NCI-H2029 (cell line): ENCODE measurements at places on chromosomes 2 and 18.
A peak's percentile ranks its signal among the peaks of the same experiment; 100 is the strongest.

DNA sequence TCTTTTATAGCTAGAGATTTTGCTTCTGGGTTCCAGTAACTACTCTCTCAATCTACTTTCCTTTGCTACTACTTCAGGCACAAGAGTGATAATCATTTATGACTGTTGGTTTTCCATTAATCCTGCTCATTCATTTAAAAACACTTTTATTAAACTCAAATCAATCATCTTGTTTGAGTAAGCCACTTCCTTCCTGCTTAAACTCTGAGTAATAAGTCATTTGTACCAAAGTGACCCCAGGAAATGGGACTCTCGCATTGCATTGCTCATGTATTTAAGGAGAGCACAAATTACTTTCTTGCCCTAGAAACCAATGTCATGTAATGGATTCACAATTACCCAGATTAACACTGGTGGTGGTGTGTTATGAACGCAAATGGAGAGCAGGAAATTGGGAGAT, 270.7 kb upstream of the HNMT start:
- DNase-seq, result no peak

GRCh38 chr2:10527585-10527984, 79.5 kb upstream of the ODC1 start:
- no peak for DNase-seq

GRCh38 chr2:191280290-191280689, 35.1 kb downstream of the MYO1B start:
- DNase-seq, result no peak

DNA sequence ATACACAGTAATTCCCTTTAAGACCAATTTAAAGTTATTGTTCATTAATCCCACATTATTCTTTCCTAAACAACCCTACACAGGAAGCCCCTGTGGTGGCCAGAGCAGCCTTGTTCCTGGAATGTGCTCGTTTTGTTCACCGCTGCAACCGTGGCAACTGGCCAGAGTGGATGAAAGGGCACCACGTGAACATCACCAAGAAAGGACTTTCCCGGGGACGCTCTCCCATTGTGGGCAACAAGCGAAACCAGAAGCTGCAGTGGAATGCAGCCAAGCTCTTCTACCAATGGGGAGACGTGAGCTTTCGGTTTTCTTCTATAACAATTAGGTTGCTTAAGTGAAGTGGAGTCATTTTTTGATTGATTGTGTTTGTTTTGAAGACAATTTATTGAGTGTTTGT, 101.0 kb downstream of the UNC80 start:
- peak; percentile 96 for DNase-seq

- DNase-seq, result no peak
Observed at GRCh38 chr2:222899413-222900181, 38.8 kb downstream of the ACSL3 start.

- DNase-seq, result no peak
Observed at GRCh38 chr18:37328946-37329719, 236.5 kb downstream of the CELF4 start.

GRCh38 chr18:67590571-67591141, 74.1 kb upstream of the DSEL start:
- DNase-seq, result no peak

GRCh38 chr2:50782543-50782942, 249.4 kb downstream of the NRXN1 start:
- DNase-seq, result no peak

- DNase-seq, result no peak
Observed at GRCh38 chr18:77133835-77134496, 1.4 kb upstream of the MBP start.

- no peak for DNase-seq
Observed at GRCh38 chr2:127182626-127183458, 37.3 kb downstream of the CYP27C1 start.

DNA sequence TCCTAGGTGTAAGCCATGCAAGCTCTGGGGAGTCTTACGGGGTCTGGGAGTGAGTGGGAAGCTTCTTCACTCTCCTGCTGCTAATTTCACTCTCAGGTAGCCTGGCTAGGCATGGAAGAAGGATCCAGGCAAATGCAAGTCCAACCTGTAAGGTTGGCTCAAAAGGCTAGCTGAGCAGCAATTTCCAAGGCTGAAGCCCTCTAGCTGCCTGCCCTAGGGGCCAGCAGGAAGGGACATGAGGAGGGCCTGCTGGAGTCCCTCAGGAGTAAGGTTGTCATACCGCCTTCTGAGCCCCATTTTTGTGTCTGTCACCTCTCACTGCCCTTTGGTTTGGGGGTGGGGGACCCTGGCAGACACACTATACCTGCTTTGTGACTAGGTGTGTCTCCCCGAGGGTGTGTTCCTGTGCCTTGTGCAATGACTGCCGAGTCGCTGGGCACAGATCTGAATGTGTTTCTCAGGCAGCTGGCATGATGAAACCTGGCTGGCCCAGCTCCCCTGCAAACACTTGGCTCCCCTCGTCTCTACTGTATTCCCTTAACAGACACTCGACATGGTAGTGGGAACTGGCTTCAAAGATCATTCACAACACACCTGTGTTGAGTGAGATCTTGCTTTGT, 123.9 kb upstream of the FAM136A start:
- DNase-seq, result peak; percentile 44

DNA sequence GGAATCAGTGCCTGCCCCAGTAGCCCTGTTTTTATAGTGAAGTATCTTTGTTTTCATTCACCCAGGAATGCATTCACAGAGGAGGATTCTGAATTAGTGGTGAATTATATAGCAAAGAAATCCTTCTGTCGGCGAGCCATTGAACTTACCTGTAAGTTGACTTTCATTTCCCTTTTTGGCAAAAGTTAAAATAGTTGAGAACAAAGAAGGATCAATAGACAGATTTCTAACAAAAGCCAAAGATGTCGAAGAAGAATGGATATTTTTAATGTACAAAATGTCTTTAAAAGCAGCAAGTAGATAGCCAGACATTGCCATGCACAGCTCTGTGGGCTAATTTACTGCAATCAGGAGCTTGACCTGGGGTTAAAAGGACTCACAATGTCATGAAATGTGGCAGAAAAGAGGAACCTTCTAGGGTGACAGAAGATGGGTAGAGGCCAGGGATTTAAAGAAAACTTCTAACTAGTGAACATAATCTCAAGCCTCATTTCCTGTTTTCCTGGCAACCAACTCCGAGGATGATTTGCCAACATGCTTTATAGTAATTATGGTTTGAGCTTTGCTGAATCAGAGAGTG, 53.8 kb upstream of the TMEM87B start:
- no peak for DNase-seq

DNA sequence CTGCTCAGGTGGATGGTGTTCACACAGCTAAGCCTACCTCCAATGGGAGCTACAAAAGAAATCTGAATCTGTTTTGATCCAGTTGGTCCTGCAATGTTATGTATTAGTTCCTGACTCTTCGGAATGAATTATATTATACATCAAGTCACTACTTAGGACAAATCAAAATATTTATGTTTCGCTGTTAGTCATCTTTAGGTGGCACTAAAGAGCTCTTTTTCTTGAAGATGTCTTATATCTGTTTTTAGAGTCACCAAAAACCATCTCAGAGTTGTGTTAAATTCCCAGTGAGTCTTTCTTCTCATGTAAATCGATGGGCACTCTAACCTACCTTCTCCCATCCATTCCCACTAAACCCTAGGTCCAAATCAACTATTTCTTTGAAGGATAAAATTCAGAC, 2.2 kb downstream of the DNER start:
- DNase-seq, result no peak

- DNase-seq, result no peak
Observed at GRCh38 chr18:72697706-72698105, 153.6 kb upstream of the CBLN2 start.

- DNase-seq, result no peak
Observed at GRCh38 chr2:210474776-210475175, 1.8 kb downstream of the LANCL1 start.

- DNase-seq, result no peak
Observed at GRCh38 chr2:74577448-74577847, 22.9 kb downstream of the DOK1 start.

DNA sequence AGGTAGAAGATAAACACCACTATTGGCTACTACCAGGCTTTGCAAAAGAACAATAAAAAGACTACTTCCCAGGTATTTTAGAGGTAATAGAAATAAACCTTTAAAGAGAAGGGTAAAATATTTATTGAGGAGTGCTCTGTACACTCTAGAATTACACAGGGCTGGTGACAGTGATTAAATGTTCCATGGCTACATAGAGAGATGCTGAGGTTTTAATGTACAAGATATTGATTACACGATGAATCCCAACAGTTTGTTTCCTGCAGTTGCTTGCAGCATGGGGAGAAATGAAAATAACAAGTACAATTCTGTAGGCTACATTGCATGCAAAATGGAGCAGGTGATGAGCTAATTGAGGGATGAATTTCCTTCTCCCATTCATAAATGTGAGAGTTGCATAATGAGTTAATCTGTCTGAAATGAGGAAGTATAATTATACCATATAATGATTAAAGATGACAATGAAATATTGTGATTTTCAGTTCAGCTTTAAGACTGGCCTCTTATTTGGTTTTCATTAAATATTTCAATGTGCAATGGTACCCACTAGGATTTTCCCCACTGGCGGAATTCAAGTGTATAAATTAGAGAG, 266.1 kb downstream of the SOCS6 start:
- DNase-seq, result no peak

DNA sequence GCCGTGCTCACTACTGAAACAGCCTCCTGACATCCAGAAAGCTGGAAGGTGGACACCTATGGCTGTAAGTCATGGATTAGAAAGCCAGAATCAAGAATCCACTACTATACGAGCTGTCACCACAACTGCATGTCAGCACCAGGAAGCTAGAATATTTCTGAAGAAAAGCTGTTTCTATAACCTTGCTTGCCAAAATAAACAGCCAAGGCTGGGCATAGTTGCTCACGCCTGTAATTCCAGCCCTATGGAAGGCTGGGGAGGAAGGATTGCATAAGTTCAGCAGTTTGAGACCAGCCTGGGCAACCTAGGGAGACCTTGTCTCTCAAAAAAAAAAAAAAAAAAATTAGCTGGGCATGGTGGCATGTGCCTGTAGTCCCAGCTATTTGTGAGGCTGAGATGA, 96.3 kb upstream of the GAREM1 start:
- DNase-seq, result no peak

- no peak for DNase-seq
Observed at GRCh38 chr18:28736951-28737350, 560.0 kb upstream of the CDH2 start.
